MV-4-11 (cell line): ENCODE measurements at places on chromosomes 12 and 14.

- DNase-seq, result peak; percentile 51
These were observed 47.2 kb downstream of the PTPRB start for GRCh38 chr12:70590051-70590450.

- no peak for DNase-seq
These were observed 26.6 kb upstream of the NXPH4 start for GRCh38 chr12:57190037-57190436.

- no peak for DNase-seq
These were observed 33.5 kb upstream of the ARHGAP5 start for GRCh38 chr14:32043624-32044023.

GRCh38 chr12:127964717-127965116, 302.3 kb upstream of the TMEM132C start:
- DNase-seq, result peak; percentile 27

GRCh38 chr14:57069702-57070101, 199.0 kb downstream of the EXOC5 start:
- DNase-seq, result no peak
